ENCODE measurements at places on chromosomes 13 and 19.

GRCh38 chr13:42270857-42271215 is 1.1 kb upstream of the AKAP11 start:
- DNase-seq, result no peak

GRCh38 chr13:53127373-53127772 is 98.8 kb downstream of the OLFM4 start:
- no peak for DNase-seq

GRCh38 chr19:38838208-38838985 is 6.8 kb upstream of the ECH1 start:
- DNase-seq, result no peak

DNA sequence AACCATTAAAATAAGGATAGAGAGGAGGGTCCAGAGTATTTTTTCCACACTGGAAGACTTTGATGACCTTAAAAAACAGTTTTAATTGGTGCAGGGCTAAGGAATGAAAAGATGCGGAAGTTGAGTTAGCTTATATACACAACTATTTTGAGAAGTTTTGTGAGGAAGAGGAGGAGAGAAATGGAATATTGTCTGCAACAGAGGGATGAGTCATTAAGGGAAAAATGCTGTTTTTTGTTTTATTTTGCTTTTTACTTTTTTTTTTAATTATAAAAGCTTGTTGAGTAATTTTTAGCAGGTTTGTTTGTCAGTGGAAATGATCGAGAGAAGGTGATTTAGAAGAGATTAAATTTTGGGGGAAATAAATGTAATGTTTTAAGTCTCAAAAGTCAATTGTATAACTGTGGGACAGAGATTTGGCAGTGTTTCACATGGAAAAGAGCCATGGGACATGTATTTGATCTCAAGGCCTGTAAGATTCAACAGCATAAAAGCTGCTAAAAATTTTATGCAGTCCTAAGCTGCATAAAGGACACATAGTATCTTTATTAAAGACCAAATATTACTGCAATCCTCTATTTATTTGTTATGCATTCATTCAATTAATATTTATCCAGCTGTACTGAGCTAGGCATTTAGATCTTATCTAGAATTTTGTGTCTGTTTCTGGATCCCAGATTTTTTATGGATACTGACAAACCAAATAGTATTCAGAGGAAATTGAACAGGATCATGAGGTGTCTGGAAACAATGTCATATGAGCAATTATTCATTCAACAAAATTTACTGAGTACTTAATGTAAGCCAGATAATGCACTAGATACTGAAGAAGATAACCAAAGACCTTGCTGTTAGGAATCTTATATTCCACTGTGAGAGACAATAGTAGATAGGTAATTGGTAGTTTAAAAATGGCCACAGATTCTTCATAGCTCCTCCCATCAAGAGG is 72.7 kb downstream of the DNAJC15 start:
- no peak for DNase-seq

DNA sequence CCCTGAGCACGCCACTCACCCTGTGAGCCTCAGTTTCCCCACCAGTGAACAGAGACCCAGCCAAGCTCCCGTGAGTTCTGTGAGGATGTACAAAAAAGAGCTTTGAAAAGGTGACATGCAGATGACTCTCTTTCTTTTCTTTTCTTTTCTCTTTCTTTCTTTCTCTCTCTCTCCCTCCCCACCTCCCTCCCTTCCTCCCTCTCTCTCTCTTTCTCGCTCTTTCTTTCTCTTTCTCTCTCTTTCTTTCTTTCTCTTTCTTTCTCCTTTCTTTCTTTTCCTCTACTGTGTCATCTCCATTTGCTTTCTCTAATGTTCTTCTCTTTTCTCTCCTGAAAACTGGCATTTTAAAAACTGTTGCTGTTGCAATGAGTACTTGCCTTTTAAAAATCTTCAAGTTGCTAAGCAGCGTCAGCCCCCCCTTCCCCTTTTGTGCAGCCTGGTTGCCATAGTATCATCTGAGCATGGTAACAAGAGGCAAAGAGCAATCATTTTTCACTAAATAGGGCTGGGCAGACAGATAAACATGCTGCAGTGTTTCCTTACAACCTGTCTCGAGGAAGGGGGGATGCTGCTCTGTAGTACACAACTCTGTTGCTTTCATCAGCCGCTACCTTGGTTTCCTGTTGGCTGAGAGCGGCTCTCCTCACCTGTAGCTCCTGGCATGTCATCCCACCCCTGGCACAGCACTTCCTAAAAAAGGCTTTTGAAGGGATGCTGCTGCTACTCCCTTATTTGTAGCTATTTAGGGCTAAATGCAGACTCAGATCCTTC is 108.7 kb upstream of the MBNL2 start:
- DNase-seq, result no peak

DNA sequence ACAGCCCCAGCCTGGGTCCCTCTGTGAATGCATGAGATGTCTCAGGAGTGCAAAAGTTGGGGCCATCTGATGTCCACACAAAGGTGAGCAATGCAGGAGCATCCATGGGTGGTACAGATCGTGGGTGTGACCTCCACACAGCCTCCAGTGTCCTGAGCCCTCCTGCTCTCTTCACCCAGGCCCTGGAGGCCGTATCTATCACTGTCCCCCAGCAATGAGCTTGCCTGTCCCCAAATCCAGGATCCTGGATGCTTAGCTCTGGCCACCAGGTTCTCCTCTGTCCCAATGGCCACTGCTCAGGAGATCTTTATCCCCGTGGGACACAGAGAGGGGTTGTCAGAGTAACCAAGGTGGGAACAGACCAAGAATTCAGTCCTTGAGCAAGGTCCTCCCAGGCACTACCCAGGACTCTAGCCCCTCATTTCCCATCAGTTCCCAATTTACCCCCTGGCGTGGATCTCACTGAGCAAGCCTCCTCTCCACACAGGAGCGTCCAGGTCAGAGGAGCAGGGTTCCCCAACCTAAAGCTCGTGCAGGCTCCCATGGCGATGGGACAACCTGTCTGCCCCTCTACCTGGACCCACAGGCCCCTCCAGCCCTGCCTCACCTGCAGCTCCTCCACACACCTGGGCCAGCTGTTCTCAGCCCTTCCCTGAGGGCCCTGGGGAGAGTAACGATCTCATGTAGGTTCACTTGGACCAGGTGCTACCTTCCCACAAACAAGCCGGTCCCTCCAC is 11.3 kb downstream of the CEACAM21 start:
- DNase-seq, result no peak

- DNase-seq, result no peak
Measured at GRCh38 chr19:3982701-3983541, 2.3 kb downstream of the EEF2 start.

DNA sequence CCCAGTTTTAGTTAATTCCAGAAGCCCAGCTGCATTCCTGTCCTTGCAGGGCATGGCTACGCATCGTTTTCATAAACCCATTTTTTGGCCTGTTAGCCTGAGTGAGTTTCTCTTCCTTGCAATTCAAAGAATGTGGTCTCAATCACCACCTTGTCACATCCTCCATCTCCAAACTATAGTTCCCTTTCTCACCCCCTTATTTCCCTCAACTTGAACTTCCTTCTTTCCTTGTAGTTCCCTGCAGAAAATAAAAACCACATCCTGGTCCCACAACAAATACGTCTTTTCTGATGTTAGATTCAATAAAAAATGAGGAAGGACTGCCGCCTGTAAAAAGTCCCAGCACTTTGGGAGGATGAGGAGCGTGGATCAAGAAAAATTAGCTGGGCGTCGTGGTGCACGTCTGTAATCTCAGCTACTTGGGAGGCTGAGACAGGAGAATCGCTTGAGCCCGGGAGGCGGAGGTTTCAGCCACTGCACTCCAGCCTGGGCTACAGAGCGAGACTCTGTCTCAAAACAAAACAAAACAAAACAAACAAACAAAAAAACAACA is 13.2 kb downstream of the ADGRE3 start:
- no peak for DNase-seq

DNA sequence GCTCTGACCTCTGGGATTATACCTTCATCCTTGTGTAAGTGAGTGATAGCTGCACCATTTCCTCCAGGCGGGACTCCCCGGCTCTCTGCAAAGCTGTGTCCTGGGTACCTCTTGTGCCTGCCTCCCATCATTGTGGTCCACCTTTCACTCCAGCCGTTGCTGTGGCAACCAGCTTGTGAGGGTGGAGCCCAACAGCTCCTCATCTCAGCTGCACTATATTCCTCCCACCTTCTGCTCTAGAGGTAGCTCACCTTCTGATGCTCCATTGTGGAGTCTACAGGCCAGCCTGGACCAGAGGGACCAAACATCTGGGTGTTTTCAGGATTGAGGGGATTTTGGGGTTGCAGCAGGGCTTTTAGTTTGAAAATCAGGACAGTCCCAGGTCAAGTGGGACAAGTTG is 708.2 kb downstream of the UQCRFS1 start:
- peak; percentile 34 for DNase-seq

- peak; percentile 74 for DNase-seq
Measured at GRCh38 chr19:29260477-29261317, 47.7 kb upstream of the UQCRFS1 start.

DNA sequence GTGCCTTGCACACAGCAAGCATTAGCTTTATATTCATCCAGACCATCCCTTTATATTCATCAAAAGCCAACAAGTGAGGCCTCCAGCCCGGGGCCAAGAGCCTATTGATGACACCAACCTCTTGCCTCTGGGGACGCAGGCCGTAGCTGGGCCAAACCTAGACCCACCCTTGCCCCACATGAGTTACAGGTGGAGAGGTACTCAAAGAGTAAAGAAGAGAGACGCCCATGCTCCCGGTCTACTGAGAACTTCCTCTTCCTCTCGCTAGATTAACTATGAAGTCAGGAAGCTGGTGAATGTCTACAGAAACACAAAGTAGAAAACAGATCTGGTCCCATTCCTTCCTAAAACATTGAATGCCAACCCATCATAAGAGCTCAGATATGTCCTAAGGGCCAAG is 3.8 kb upstream of the MLNR start:
- DNase-seq, result no peak

GRCh38 chr19:11995174-11995573 is 30.3 kb downstream of the ZNF763 start:
- DNase-seq, result no peak

GRCh38 chr13:45194081-45194939 is 6.5 kb downstream of the KCTD4 start:
- DNase-seq, result peak; percentile 49

GRCh38 chr13:47397739-47398138 is 500.9 kb upstream of the HTR2A start:
- no peak for DNase-seq

- DNase-seq, result peak; percentile 94
Measured at GRCh38 chr13:99746637-99747402, 224.7 kb downstream of the ZIC5 start.

All from neural progenitor cell (in vitro differentiated cells).